ENCODE measurements at places on chromosomes 2 and 18. TPM values are rescaled to one million over a fixed set of nuclear protein-coding genes. Genes with fewer than 3 reads are reported as not detected.
A peak's percentile ranks its signal among the peaks of the same experiment; 100 is the strongest.

The PLEKHA3 gene
- 29.3 TPM for total RNA-seq

The AGXT gene
- not detected for total RNA-seq

DNA sequence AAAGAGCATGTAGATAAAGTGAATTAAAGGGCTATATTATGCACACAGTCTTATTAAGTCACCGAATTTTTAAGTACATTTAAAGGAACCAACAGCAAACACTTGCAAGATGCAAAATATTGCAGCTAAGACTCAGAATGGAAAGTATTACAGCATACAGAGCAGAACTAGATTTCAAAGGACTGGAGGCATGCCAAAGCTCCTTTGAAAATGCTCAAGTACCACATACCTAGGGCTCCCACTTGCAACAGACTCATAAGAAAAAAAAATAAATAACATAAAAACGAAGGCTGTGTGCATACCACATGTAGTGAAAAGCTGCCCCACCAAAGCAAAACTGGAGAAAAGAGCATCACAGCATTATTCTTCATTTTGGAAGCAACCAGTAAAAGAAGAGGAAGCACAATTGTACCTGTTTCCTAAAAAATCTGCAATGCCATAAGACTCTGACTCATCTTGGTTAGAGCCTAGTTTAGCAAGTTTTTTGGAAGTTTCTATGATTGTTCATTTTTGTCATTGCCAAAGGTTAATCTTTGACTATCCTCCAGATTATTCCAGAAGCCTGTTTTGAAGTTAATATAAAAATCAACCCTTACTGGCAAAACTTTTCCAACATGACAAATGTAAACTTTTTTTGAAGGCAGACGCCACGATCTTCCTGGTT, 306.0 kb upstream of the COL3A1 start:
- no peak overlapping the region for H3K27ac ChIP-seq
- DNase-seq: no peak
- H3K27me3 ChIP-seq: no peaks in the 10 kb centered on the region
- H3K4me3 ChIP-seq: no peak overlapping the region
- H3K36me3 ChIP-seq: no peaks in the 10 kb centered on the region

GRCh38 chr2:233814056-233814835, 36.1 kb downstream of the MROH2A start:
- no peak for DNase-seq
- H3K27ac ChIP-seq: no peak overlapping the region
- no peaks in the 10 kb centered on the region for H3K36me3 ChIP-seq
- H3K4me3 ChIP-seq: no peak overlapping the region

GRCh38 chr2:54490863-54491262, 34.7 kb downstream of the SPTBN1 start:
- H3K27me3 ChIP-seq: no peaks in the 10 kb centered on the region
- H3K27ac ChIP-seq: no peak overlapping the region
- DNase-seq: no peak
- H3K4me1 ChIP-seq: no peaks in the 10 kb centered on the region
- H3K4me3 ChIP-seq: no peak overlapping the region

DNA sequence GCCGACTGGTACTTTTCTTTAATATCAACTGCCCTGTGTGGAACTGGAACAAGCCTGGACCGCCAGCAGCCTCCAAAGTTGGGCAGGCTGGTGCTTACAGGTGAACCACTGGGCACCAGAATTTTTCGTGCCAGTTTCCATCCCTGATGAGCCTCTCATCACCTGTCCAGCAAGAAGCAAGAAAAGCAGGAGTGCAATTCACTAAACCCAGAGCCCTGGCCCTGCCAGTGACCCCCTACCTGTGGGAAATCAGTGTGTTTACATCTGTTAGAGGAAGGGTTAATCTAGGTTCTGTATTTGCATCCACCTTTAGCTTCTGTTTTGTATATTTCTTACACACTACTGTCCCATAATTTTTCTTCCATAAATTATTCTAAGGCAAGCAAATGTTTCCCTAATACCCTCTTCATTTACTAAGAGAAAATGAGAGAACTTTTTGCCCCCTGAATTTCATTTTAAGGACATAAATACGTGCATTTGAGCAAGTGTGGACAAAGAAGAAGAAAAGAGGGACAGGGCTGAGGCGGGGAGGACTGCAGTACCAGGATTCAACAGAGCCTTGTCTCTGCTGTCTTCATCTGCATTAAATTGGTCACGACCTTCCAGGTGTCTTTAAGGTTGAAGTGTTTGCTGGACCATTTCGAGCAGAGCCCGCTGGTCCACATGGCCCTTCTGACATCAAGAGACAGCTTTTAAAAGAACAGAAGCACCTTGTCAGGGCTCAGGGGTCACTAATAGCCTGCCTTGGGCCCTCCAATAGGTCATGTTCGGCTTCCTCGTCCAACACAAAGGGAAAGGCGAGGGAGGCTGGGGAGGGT, 763.1 kb downstream of the BCL11A start:
- H3K36me3 ChIP-seq: no peaks in the 10 kb centered on the region
- no peak for DNase-seq
- no peak overlapping the region for H3K4me3 ChIP-seq
- no peaks in the 10 kb centered on the region for H3K4me1 ChIP-seq
- H3K27ac ChIP-seq: no peak overlapping the region

- DNase-seq: no peak
- H3K4me1 ChIP-seq: no peaks in the 10 kb centered on the region
- no peaks in the 10 kb centered on the region for H3K27me3 ChIP-seq
- no peaks in the 10 kb centered on the region for H3K36me3 ChIP-seq
Observed at GRCh38 chr2:166081131-166081632, 46.6 kb downstream of the SCN1A start.

GRCh38 chr2:166180951-166181812, 53.4 kb upstream of the SCN1A start:
- peak; percentile 14 for DNase-seq
- no peaks in the 10 kb centered on the region for H3K36me3 ChIP-seq
- no peaks in the 10 kb centered on the region for H3K4me1 ChIP-seq

GRCh38 chr2:234747032-234747431, 204.8 kb upstream of the SH3BP4 start:
- no peaks in the 10 kb centered on the region for H3K27me3 ChIP-seq

DNA sequence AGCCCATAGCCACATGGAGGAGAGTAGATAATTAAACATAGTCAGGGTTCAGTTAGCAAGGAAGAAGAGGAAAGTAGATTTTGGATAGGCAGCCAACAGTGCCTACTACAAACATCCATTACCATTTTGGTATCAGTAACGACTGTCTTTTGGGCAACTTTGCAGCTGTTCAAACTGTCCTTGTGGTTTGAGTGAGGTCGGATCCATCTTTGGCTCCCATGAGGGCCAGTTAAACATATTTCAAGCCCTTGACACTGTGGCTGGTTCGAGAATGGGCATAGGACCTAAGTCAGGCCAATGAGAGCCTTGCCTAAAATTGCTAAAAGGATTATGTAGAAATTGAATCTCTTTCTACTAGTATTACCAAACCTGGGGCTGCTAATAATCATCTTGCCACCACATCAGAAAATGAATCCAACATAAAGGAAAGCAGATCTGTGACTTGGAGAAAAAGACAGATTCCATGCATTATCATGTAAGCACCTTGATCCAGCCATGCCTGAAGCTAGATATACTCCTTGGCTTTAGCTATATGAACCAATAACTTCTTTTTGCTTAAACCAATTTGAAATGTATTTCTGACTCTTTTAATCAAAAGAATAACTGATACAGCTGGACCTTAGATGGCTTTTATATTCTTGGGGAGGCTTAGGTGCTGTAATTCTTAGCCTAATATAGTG, 75.0 kb upstream of the STAM2 start:
- H3K27me3 ChIP-seq: no peaks in the 10 kb centered on the region
- no peaks in the 10 kb centered on the region for H3K4me1 ChIP-seq
- H3K36me3 ChIP-seq: no peaks in the 10 kb centered on the region

- no peaks in the 10 kb centered on the region for H3K36me3 ChIP-seq
- peaks cover 5% of the 10 kb centered on the region for H3K27me3 ChIP-seq
- DNase-seq: no peak
- H3K27ac ChIP-seq: no peak overlapping the region
- H3K4me3 ChIP-seq: no peak overlapping the region
- no peaks in the 10 kb centered on the region for H3K4me1 ChIP-seq
Observed at GRCh38 chr2:234001380-234002160, 48.9 kb upstream of the SPP2 start.

- H3K4me3 ChIP-seq: no peak overlapping the region
- no peaks in the 10 kb centered on the region for H3K27me3 ChIP-seq
- DNase-seq: no peak
- no peaks in the 10 kb centered on the region for H3K4me1 ChIP-seq
- no peak overlapping the region for H3K27ac ChIP-seq
Observed at GRCh38 chr18:66048406-66048805, 297.6 kb downstream of the CDH7 start.

DNA sequence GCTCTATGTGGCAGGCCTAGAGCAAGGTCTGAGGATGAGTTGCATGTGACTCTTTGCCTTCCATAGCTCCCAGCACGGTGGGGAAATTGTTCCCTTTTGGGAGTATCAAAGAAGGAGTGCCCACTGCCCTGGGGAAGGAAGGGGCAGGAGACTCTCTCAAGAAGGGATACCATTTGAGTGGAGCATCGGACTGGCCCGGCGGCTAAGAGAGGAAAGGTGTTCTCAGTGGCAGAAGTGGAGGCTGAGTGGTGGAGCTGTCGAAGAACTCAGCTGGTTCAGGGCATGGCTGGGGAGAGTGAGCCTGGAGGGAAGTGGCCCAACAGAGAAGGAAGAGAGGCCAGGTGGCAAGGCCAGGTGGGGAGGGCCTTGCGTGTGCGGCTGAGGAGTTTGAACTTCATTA, 235.2 kb downstream of the DYSF start:
- H3K27me3 ChIP-seq: no peaks in the 10 kb centered on the region
- no peak for DNase-seq
- no peaks in the 10 kb centered on the region for H3K36me3 ChIP-seq
- no peak overlapping the region for H3K4me3 ChIP-seq
- no peak overlapping the region for H3K27ac ChIP-seq
